AG10803 (cell line): ENCODE measurements at places on chromosomes 2 and 18.

DNA sequence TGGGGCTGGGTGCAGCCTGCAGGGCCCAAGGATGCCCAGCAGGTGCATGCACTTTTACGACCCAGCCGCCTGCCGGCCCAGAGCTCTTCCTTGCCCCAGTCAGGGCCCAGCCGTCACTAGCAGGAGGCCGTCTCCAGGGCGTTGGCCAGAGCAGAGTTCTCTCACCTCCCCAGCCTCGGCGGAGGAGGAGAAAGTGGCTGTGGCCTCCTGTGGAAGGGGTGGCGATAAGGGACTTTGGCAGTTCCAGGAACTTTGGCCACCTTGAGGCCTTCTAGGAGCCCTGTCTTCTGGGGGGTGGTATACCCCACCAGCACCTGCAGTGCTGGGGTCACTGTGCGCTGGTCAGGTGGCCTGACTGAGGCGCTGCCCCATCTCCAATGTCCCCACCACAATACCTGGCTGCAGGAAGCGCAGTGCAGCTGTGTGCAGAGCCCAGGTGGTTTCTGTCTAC, 22.0 kb downstream of the NPPC start:
- DNase-seq, result no peak

DNA sequence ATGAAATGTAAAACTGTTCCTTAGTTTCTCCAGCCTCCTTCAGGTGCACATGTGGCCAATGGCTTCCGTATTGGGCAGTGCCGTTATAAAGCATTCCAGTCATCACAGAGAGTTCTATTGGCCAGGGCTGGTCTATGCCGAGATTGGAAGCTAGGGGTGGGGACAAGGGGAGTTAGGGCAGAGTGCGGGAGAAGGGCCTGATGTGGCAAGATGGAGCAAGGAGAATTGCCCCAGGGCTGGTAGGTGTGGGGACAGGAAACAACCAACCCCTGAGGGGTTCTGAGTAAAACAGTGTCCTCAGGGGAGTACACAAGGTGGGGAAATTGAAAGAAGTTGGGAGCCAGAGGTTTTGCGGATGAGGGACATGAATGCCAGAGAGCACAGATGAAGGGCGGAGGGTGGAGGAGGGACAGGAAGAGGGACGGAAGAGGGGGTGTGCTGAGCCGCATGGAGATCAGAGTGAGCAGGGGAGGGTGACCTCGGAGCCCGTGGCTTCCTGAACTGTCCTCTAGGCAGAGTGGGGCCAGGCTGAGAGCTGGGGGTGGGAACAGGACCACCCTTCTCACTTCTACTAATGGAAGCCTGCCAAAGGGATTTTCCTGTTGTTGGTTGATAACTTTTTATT, 9.1 kb upstream of the ATP6V1C2 start:
- no peak for DNase-seq

GRCh38 chr18:31566576-31567306, 24.9 kb upstream of the TTR start:
- no peak for DNase-seq

DNA sequence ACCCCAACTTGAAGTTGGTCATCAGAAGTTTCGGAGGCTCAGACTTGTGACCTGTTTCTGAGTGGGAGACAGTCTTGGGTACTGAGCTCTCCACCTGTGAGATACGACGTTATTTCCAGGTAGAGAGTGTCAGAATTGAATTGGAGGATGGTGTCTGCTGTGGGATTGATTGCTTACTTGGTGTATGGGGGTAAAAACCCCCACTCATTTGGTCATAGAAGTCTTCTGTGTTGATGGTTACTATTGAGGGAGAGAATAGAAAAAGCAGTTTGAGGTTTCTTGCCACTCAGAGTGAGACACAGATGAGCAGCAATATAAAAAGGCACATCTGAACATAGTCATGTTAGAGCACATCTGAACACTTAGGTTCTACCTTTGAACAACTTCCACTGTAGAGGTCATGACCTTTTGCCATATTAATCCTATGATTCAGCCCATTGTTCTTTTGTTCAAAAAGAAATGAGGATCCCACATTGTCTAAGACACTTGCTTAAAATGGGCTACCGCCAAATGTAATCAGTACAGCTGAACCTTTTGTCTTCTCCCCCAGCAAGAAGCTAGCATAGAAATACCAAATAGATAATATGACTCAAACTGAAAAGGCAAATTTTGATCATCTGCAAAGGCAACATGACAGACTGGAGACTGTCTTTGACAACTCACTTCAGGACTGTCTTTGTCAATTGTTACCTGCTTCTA, 73.3 kb downstream of the NAB1 start:
- DNase-seq, result no peak

DNA sequence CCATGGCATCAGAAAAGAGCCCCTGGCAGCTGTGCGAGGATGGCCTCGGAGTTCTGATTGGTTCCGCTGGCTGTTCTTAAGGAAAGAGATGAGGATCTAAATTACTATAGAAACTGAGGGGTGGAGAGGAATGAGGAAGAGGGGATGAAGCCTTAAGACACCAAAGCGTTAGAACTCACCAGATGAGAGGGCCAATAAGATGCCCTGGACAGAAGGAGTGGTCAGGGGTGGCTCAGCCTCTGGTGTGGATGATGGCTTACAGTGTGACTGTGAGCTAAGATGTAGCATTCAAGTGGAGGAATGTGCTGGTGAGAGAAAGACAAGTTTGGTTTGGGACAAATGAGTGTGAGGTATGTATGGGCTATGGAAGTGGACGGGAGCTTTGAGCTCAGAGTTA, 97.8 kb downstream of the ZFP36L2 start:
- no peak for DNase-seq

DNA sequence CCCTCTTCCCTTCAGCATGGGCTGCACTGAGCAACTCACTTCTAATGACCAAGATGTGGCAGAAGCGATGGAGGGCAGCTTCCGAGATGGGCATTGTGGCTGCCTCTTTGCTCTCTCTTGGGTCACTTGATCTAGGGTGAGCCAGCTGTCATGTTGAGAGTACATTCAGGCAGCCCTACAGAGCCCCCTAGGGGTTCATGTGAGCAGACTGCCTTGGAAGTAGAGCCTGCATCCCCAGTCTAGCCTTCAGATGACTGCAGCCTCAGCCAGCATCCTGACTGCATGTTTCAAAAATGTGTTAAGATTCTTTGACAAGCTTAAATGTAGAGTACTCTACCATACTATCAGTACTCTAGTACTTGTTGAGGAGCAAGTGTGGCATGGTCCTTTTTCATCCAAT, 143.9 kb downstream of the NCK2 start:
- no peak for DNase-seq

DNA sequence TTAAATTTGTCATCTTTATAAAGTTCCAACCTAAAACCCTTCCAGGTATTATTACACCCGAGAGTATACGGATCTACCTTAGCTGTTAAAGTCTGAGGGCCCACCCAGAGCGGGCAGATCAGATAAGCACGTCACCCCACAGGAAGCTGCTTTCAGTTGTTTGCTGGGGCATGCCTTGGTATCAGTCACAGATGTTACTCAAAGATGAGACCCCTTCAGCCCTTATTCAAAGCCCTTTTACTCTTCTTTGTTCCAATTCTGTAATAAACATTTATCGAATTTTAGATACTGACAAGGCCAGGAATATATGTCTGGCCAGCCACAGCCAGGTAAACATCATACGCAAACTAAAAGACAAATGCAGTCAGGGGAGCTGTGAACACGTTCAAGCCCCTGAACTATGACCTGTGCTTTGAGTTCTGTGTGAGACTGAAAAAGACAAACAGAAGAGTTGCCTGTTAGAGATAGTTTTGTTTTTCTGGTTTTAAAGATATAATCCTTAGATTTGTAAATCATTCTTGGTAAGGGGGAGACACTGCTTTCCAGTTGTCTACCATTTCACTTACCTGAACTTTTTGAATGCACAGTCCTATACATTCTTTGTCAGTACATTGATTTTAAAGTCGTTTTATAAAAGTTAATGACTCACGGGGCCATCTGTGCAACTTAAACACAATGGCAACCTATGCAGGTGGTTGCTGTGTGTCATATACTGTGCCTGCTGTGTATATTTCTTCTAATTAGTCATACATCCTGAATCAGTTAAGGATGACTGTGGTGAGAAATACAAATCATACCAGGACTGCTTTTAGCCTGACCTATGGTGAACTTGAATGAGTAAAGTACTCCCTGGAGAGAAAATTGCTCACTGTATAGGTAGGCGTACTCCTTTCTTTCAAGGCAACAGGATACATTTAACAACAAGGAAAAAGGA, 100.5 kb upstream of the ITPRID2 start:
- DNase-seq, result peak; percentile 86

DNA sequence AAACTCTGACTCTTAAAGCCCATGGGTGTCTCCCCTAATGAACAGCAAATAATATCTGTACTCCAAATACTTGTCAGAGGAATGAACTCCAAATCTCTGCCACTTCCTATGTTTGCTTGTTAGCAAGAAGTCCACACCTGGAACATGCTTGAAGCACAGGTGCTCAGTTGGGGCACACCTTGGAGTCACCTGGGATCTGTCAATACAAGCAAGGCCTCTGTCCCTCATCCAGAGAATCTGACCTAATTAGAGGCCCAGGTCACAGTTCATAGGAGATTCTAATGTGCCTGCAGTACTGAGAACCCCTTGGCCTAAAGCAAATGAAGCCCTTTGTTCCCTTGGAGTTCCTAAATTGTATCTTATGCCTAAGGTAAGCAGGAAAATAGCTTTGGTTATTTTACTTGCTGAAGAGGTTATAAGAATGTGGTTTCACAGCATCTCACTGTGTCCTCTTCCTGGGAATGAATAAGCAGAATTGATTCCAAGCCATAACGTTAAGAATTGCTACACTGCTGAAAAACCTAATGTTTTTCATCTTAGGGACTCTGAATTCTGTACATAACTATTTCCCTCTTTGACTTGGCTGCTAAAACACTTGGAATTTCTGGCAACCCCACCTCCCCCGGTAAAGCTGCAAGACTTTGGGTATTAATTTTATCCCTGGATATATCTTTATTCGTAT, 113.4 kb downstream of the PIEZO2 start:
- no peak for DNase-seq

- DNase-seq, result peak; percentile 78
These were observed 65.5 kb upstream of the HK2 start for GRCh38 chr2:74768401-74768914.
